CD4-positive, alpha-beta T cell treated with Interferon alpha-2 for 1 hour (primary cell): ENCODE measurements at places on chromosomes 4 and X.

DNA sequence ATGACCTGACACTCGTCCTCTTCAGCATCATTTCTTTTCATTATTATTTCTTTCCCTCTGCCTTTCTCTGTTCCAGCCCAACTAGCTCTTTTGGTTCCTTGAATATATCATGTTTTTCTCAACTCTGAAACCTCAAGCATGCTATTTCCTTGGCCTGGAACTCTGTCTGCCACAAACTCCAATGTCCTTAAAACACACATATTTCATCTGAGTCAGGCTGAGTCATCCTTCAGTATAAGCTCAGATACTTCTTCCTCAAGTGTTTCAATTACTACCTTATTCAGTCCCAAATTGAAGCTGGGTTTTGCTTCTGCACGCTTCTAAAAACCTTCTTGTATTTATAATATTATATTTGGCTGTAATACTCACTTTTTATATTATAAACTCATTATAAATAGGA, 424.2 kb downstream of the PDGFC start:
- no peak for DNase-seq

DNA sequence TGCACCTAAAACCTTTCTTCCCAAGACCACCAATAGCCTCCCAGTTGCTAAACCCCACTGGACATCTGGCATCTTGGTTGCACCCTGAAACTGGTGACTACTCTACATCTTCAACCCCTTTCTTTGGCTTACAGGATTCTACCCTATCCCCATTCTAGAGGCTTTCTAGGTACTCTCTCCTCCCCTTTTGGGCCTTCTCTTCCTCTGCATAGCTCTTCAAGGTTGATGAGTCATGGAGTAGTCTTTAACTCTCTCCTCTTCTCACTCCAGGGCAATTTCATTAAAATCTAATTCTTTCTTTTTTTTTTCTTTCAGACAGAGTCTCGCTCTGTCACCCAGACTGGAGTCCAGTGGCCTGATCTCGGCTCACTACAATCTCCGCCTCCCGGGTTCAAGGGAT, 16.8 kb downstream of the APOO start:
- DNase-seq = no peak

DNA sequence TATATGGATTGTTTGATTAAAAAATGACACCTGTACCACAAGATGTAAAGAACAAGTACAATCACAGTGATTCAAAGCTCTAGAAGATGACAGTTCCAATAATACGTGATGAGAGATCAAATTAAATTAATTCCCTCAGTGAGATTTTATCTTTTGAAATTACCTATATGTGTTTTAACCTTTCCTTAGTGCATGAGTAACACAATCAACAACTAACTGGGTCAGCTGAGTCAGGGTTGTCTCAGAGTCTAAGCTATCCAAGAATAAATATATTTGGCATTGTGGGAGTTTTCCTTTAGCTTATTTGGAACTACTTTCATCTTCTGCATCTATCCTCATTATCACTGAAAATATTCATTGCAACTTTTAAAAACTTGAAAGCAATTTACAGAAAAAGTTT, 162.8 kb downstream of the WDFY3 start:
- DNase-seq = no peak

DNA sequence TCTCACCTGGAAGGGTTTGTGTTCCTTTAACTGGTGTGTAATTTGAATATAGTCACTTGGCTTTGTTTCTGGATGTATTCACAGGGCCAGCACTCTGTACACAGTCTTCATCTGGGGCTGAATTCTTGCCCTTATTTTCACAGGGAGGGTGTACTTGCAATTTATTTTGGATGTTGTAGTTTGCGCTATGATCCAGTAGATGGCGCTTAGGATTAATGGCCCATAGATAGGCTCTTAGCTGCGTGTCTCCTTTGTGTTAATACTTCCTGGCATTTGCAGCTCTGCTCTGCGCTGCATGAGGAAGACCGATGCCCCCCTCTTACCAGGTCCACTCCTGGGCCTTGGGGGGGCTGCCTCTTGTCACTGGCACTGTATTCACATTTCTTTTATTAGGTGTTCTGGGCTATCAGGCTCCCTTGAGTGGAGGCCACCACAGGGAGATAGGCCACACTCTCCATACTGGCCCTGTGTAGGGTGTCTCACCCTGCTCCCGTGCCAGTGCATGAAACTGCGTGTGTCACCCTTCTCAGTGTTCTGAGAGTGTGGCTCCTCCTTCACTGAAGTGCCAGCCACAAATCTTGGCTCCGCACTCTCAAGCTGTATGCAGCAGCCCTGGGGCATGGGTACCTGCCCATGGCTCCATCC, 562.2 kb downstream of the ZIC3 start:
- DNase-seq = peak; percentile 8

DNA sequence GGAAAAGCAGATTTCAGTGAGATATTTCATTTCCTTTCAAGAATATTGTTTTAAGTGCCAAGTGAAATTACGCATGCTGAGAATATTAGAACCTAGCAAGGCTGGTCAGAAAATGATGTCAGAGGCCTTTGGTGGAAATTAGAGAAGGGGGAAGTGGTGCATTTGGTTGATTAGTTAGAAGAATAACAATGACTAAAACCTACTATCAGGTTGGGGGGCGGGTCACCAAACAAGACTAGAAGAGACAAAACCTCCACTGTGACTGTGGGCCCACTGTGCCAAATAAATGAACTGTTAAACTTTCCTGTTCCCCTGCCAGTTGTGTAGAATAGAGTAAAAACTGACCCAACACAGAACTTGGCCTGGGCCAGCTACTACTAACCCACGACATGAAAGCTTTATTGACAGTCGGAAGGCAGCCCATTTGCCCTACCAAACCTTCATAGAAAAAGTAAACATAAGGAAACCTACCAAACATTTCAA, 2.9 kb downstream of the RAPGEF2 start:
- DNase-seq = peak; percentile 22

- DNase-seq = no peak
Observed at GRCh38 chr4:72205831-72206230, 174.0 kb downstream of the NPFFR2 start.

- no peak for DNase-seq
Observed at GRCh38 chrX:10620121-10620699, at the start of gene MID1. TSS of gene MID1 (minus strand) at chrX:10620585. CDS start at chrX:10567547, 53,038 bp downstream.
